ENCODE measurements at places on chromosomes 11 and 22.

DNA sequence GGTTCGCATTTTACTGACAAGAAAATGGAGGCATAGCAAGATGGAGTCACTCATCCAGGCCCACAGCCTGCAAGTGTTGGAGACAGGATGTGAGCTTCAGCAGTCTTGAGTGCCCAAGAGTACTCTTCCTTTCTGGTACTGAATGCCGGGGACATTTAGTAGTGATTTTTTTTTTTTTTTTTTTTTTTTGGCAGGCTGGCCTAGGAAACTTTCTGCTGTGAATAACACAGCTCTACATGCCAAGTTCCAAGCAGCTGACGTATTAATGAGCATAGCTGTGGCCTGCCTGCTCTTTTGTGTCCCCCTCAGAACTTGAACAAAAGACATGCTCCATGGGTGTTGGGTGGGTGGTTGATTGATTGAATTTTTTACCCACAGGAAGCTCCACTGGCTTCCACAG lies 195.5 kb upstream of the CADM1 start:
- peak; percentile 63 for DNase-seq

DNA sequence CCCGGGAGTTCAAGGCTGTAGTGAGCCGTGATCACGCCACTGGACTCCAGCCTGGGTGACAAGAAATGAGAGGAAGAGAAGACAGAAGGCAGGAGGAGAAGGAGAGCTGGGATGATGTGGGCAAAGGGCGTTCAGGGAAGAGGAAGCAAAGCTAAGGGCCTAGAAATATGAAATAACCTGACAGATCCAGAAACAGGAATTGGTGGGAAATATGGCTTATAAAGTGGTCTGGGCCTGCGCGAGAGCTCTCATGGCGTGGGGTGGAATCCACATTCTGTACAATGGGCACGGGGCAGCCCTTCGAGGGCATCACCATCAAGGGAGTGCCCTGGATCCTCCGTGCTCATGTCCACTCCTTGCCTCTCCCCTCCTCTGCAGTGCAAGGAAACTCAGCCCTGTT lies 46.8 kb upstream of the RASSF10 start:
- DNase-seq: no peak

DNA sequence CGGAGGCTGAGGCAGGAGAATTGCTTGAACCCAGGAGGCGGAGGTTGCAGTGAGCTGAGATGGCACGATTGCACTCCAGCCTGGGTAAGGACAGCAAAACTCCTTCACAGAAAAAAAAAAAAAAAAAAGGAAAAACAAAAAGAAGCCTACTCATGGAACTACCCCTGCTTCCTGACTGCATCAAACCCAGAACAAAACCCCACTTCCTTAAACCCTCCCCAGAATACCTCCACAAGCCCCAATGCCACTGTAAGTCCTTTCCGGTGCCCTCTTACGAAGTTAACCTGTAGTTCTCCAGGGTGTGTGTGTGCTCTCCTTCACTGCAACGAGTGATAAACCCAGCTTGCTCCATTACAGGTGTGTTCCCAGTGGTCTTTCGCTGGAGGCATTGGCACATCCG lies 8.6 kb upstream of the TOLLIP start:
- DNase-seq: no peak

DNA sequence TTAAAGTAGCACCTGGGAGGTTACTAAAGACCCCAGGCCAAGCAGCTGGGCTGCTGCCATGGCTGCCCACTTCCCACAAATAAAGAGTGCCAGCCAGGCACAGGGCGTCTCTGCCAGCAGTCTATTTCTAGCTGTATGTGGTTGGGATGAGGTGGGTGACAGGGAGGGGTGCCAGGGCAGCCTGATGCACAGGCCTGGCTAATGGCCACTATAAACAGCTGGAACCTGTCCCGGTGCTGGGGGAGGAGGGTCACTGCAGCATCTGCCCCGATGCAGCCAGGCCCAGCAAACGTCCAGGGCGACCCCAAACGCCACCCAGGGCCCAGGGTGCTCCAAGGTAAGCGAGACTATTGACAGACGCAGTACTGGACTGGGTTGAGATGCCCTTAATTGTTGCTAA lies 37.4 kb downstream of the SCUBE1 start:
- DNase-seq: no peak

DNA sequence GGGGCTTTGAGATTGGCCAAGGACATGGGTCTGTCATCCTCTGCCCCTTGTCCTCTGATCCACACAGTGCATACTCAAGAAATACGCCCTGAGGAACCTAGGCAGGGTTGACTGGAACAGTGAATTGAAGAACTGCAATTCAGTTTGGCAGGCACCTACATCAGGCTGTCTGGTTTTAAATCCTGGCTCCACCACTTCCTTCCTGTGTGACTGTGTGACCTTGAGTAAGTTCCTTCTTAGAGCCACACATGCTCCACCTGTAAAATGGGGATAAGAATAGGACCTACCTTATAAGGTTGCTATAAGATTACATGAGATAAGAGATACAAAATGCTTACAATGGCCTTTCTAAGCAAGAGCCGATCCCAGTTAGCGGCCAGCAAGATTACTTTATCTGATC lies 15.8 kb upstream of the TCF20 start:
- no peak for DNase-seq

DNA sequence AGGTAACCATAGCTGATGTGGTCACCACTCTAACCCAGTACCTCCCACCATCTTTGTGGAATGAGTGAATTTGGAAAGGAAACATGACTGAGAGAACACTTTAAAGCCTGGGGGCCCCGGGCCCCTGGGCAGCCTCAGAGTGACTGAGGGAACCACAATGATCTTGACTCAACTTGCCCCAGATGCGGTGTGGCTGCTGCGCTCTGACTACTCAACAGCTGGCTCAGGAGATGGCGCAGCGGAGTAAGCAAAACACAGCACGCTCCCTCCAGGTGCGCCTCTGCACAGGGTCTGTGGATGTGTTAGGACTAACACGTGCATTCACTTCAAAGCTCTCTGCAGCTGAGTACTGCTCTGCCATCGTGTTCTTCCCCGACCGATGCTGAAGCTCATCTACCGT lies 5.9 kb downstream of the RNF215 start:
- no peak for DNase-seq

GRCh38 chr11:83299681-83300080 lies 13.5 kb upstream of the CCDC90B start:
- no peak for DNase-seq

GRCh38 chr22:19779685-19780268 lies 19.2 kb downstream of the TBX1 start:
- DNase-seq: no peak

DNA sequence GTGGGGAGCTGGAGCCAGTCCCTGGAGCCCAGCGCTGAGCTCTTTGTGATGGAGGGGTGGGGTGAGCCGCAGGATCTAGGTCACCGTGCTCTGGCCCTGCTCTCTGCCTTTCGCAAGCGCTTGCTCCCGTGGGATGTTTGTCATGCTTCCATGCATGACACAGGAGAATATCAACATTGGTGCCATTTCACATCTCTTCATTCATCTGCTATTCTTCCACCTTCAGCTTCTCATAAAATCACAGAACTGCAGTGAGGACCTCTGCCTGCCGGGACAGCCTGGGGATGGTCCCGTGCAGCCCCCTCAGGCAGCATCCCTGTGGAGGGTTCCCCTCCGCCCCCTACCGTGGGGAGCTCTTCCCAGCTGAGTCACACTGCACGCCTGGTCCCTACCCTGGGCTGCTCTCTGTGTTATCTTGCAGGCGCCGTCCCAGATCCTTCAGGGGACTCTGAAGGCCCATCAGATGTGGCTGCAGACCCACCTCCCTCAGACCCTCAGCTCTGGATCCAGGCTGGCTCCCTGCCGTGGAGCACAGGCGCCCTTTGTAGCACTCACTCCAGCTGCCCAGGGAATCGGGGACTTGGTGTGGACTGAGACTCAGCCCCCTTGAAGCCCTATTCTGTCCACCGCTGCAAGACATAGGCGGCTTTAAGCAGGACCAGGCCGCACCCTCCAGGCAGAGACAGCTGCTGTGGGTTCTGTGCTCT lies 5.1 kb upstream of the SEPTIN5 start:
- DNase-seq: no peak

DNA sequence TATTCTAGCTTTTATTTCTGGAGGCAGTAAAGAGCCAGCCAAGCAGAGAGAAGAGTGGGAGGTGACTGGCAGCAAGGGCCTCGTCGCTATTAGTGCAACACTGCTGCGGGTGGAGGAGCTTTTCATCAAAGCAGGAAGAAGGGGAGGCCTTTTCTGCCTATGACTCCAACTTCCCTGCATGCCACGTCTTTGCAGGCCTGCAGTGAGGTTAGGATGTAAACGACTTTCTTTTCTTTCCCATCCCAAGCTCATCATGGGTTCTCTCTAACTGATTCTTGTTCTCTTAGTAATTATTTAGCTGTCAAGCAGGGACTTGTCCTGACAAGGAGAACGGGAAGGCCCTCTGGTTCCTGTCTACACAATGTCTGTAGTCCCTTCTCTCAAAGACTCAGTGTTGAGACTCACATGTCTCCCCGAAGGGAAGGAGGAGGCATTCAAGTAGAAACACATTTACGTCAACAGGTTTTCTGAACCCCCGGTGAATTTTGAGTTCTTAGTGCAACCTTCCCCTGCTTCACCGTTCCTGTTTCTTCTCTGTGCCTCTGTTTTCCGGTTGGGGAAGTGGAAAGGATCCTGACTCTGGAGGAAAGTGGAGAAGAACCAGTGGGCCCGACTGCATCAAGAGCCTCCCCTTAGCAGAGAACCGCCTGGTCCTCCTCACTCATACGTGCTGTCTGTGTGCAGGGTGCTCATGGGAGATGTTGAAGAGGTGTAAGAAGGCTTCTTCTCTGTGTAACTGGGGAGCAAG lies 56.9 kb downstream of the PACS1 start:
- peak; percentile 84 for DNase-seq

GRCh38 chr22:41302021-41302767 lies 869 bp downstream of the ZC3H7B start:
- no peak for DNase-seq

GRCh38 chr11:57500926-57501325 lies 14.6 kb downstream of the SLC43A1 start:
- no peak for DNase-seq

DNA sequence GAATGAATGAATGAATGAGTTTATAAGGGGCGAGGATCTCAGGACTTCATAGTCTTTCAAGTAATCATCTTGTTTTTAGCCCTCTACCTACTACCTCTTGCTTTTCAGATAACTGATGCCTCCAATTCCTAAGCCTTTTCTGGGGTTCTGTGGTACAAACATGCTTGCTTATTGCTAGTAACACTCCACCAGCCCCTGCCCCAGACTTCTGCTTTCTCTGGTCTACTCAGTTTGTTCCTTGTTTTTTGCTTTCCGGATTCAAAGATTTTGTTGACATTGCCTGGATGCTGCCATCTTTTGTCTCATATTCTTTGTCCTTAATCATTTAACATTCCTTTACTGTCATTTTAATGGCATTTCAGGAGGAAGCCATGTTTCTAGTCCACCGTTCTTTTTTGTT lies 8.9 kb upstream of the TMEM9B start:
- DNase-seq: no peak

- DNase-seq: peak; percentile 37
Measured at GRCh38 chr11:92784331-92784730, 185.1 kb upstream of the MTNR1B start.

DNA sequence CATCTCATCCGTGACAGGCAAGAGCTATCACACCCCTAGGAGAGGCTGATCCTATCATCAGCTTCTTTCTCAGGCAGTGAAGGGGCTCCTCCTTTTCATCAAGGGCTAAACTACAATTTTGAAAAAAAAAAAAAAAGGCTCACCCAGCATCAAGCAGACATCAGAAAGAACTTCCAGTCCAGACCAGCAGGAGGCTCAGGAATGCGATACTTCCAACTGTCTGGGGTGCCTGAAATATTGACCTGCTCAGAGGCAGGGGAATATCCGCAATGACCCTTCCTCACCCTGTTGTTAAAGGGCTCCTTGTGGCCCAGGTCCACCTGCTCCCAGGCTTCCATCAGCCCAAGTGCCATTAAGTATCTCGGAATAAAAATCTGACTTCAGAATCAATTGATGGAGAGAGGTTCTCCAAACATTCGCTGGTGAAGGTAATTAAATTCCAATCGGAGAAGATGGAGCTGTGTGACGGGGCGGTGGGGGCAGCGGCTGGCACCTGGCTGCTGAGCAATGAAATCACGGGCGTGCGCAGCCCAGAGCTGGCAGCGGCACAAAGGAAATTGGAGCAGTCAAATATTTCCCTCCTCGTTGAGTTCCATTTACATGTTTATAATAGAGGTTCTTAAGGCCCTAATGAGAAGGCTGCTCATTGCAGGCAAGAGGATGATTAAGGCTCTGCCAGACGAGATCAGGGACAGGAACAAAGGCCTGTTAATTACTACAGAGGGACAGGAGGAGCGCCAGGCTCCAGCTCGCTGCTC lies 69.0 kb upstream of the THY1 start:
- peak; percentile 37 for DNase-seq

All from Ammon's horn (tissue), 1 donor.